ENCODE measurements at places on chromosomes 4 and X. TPM values are rescaled to one million over a fixed set of nuclear protein-coding genes. Genes with fewer than 3 reads are reported as not detected.

Gene IL13RA1
- 2.7 TPM for polyA plus RNA-seq

DNA sequence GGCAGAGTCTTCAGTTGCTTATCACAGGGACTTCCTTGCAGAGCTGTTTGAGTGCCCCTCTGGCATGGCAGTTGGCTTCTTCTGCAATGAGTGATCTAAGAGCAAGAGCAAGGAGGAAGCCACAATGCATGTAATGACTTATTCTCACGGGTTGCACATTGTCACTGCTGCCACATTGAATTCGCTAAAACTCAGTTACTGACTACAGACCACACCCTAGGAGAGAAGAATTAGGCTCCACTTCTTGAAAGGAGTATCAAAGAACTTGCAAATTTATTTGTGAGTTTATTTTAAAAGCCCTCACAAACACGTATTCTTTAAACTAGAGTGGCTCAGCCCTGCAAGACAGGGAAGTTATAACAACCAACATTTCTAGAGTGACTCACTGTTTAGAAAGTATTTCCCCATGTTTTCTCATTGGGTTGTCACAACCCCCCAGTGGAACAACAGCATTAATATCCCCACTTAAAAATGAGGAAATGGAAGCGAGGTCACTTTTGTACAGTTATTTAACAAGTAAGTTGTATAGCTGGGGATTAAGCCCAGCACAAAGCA is 32.4 kb upstream of the RBPJ start:
- H3K27ac ChIP-seq, result no peak overlapping the region
- H3K4me1 ChIP-seq, result peaks cover 12% of the 10 kb centered on the region
- no peaks in the 10 kb centered on the region for H3K27me3 ChIP-seq
- no peak overlapping the region for H3K4me3 ChIP-seq
- H3K36me3 ChIP-seq, result no peaks in the 10 kb centered on the region

DNA sequence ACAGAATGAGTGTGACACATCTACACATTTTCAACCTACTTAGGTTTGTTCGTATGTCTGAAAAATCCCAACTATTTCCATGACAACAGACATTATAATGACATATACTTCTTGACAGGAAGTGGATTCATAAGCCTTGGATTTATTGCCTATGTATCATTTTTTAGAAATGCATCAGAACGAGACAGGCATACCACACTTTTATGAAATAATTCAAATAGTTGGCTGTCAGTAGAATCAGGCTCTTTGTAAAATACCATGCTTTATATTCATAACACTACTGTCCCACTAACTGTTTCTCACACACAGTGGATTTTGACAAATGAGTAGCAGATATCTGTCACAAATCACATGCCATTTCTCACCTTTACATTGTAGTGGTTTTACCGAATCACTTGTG is 173.2 kb downstream of the BEND2 start:
- no peak overlapping the region for H3K4me3 ChIP-seq
- no peak for DNase-seq
- no peaks in the 10 kb centered on the region for H3K36me3 ChIP-seq
- H3K4me1 ChIP-seq, result no peaks in the 10 kb centered on the region
- H3K27ac ChIP-seq, result no peak overlapping the region
- no peaks in the 10 kb centered on the region for H3K27me3 ChIP-seq

GRCh38 chrX:33204889-33205288 is 6.5 kb downstream of the DMD start:
- no peaks in the 10 kb centered on the region for H3K36me3 ChIP-seq
- no peaks in the 10 kb centered on the region for H3K27me3 ChIP-seq
- peaks cover 9% of the 10 kb centered on the region for H3K4me1 ChIP-seq
- H3K4me3 ChIP-seq, result no peak overlapping the region
- DNase-seq, result no peak
- H3K27ac ChIP-seq, result no peak overlapping the region

Gene SMIM14
- polyA plus RNA-seq, result 52.6 TPM

Gene WAS
- polyA plus RNA-seq, result 0.12 TPM

DNA sequence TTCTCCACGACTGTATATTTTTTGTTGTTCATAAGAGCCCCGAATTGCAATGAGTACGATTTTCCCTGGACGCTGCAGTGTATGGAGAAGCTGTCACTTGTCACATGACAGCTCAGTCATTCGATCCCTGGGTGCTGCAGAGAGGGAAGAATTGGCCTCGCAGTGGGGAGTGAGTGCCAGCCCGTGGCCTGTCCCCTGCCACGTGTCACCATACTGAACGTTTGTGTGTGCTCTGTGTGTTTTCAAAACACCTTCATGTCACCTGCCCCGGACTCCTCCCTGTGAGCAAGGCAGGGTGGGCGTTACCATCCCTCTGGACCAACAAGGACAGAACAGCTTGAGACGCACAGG is 77.9 kb downstream of the TBL1X start:
- H3K27ac ChIP-seq, result no peak overlapping the region
- no peak overlapping the region for H3K4me3 ChIP-seq

- no peaks in the 10 kb centered on the region for H3K27me3 ChIP-seq
- no peak overlapping the region for H3K4me3 ChIP-seq
These were observed 991.4 kb downstream of the CCSER1 start for GRCh38 chr4:91118597-91118996.

Gene CTAG2
- not detected for polyA plus RNA-seq

- no peak overlapping the region for H3K27ac ChIP-seq
- H3K27me3 ChIP-seq, result no peaks in the 10 kb centered on the region
These were observed 56.5 kb downstream of the SORBS2 start for GRCh38 chr4:185755451-185755850.

DNA sequence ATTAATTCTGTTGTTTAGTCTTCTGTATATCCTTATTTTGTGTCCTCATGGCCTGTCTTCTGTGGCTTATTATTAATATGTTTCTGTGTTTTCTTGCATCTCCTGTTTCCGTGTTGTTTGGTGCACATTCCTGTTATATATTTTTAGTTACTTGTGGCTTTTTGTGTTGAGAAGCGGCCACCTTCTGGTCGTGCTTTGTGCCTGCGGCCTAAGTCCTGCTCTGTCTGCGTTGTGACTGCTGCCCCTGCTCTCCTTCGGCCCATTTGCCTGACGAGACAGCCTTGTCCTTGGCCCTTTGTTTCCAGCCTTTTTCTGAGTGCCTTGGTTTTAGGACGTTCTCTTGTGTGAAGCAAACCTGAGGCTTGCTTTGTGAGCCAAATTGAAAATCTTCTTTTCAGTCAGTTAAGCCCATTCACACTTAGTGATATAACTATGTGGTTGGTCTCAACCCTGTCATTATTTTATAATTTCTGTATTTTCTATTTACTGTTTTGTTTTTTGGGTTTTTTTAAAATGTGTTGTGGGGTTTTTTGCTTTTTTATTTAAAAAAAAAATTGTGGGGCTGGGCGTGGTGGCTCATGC is 43.8 kb downstream of the TNIP2 start:
- peak; percentile 71 for DNase-seq
- no peaks in the 10 kb centered on the region for H3K36me3 ChIP-seq
- H3K4me3 ChIP-seq, result no peak overlapping the region
- H3K27me3 ChIP-seq, result no peaks in the 10 kb centered on the region

Gene HSPA4L
- 3.5 TPM for polyA plus RNA-seq

Gene OTUD6A
- polyA plus RNA-seq, result not detected

Gene TRAM1L1
- 1.9 TPM for polyA plus RNA-seq

Gene SLC16A2
- polyA plus RNA-seq, result 12.3 TPM

GRCh38 chr4:44493924-44494323 is 45.3 kb upstream of the KCTD8 start:
- DNase-seq, result peak; percentile 71
- H3K4me3 ChIP-seq, result no peak overlapping the region
- no peak overlapping the region for H3K27ac ChIP-seq
- H3K4me1 ChIP-seq, result no peaks in the 10 kb centered on the region

- H3K4me1 ChIP-seq, result 0 out of 2 replicates have a peak, but pooled peaks cover 9% of the 10 kb centered on the region
- no peak overlapping the region for H3K4me3 ChIP-seq
- DNase-seq, result no peak
- no peaks in the 10 kb centered on the region for H3K36me3 ChIP-seq
- H3K27me3 ChIP-seq, result no peaks in the 10 kb centered on the region
These were observed 418.6 kb upstream of the DIPK2B start for GRCh38 chrX:45619290-45619689.

DNA sequence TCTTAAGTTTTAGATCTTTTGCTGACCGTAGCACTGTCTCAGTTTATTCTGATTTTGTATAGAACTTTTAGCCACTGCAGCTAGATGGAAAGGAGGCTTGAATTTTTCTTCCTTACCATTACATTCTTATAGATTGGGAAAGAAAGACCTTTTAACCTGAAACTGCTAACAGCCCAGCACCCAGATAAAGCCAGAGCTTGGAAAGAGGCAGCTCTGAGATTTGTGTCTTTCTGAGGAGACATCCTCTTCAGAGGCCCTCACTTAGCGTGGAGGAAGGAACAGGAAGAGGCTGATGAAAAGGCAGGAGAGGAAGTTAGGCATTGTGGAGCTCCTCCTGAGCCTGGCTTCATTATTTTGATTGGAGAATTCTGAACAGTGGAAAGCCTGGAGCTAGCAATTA is 35.1 kb downstream of the ATG4A start:
- H3K4me1 ChIP-seq, result peaks cover 4% of the 10 kb centered on the region
- no peak overlapping the region for H3K4me3 ChIP-seq
- H3K27me3 ChIP-seq, result no peaks in the 10 kb centered on the region
- peak overlapping the region; percentile 63 for H3K27ac ChIP-seq

Gene ACSL4
- 17.8 TPM for polyA plus RNA-seq

DNA sequence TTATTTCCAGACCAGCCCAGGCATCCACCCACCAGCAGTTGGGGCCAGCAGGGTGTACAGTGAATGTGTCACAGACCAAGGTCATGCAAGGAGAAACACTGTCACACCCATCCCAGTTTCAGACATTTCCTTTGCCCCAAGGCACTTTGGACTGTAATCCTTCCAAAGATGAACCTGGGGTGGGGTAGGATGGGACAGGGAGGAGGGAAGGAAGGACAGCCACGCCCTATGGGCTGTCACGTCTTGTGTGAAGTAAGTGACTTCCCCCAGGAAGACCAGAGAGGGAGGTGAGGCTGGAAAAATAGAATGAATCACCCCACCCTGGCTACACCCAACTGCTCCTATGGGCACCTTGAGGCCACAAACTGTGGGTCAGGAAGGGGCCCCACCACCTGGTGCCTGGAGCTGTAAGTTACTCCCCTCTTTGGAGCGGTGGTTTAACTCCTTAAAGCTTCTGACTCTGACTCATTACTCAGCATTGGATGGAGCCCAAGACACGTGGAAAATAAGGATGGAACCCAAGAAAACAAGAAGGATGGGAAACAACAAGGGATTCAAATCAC is 349.9 kb upstream of the KLF3 start:
- H3K27me3 ChIP-seq, result no peaks in the 10 kb centered on the region
- H3K36me3 ChIP-seq, result no peaks in the 10 kb centered on the region
- DNase-seq, result no peak
- H3K4me1 ChIP-seq, result peaks cover 15% of the 10 kb centered on the region

DNA sequence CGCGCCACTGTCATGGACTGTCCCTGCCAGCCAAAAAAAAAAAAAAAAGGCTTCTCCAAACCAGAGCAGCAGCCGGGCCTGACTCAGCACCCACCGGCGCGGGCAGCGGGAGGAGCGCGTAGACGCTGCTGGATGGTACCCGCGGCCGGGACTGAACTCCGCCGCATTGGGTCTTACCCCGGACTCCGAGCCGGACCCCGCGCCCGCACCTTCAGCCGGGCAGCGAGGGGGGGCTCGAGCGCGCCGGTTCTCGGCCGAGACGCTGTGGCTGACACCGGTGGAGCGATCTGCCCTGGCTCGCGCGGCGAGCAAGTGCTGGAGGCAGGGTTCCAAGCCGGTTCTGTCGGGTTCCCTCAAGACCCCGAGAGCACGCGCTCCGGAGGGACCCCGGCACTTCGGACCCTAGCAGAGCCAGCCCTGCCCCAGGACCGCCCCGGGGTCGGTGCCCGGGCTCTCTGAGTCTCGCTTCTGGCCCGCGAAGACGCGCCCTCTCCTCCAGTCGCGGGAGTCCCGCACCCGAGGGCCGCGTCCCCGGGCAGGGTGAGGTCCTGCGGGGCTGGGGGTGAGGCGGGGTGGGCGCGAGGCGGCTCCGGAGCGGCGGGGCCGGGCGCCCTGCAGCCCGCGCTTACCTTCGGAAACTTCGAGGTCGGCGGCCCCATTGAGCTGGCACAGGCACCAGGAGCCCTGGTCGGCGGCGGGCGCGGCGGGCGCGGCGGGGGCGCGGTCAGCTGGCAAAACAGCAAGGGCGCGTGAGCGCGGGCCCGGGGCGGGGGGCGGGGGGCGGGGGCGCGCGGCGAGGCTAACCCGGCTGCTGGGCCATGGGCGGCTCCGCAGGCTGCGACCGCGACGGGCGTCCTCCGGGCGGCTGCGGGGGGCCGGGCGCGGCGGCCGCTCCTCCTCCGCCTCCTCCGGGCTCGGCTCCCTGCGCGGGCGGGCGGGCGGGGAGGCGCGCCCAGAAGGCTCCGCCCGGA is 11.8 kb upstream of the MAN2B2 start:
- peak; percentile 66 for DNase-seq
- peak overlapping the region; percentile 60 for H3K4me3 ChIP-seq
- no peaks in the 10 kb centered on the region for H3K36me3 ChIP-seq
- no peak overlapping the region for H3K27ac ChIP-seq
- H3K27me3 ChIP-seq, result peaks cover 67% of the 10 kb centered on the region

DNA sequence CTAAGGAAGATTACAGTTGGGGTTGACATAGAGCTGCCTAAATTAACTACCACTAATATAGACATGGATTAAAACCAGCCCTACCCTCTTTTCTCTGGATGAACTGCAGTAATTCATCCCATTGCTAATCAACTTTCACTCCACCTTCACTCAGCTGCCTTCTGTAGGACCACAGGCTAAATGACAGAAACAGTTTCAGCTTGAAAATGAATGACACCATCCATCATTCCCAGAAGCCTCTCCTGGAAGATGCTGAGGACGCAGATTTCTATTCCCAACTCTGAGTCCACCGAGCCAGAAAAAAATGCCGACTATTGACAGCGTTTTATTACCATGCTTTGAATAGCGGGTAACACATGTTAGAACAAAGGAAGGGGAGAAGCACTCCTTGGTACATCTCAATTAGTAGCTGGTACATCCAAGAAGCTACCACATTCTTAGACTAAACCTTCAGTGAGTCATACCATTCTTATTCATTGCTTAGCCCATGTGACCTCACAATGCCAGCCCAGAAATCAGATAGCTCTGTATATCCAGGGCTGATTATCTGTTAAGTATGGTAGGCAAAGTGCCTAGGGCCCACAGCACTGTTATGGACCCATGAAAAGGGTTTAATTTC is 25.3 kb downstream of the DCX start:
- no peak overlapping the region for H3K27ac ChIP-seq
- no peak for DNase-seq
- no peaks in the 10 kb centered on the region for H3K27me3 ChIP-seq
- no peaks in the 10 kb centered on the region for H3K36me3 ChIP-seq
- no peak overlapping the region for H3K4me3 ChIP-seq

DNA sequence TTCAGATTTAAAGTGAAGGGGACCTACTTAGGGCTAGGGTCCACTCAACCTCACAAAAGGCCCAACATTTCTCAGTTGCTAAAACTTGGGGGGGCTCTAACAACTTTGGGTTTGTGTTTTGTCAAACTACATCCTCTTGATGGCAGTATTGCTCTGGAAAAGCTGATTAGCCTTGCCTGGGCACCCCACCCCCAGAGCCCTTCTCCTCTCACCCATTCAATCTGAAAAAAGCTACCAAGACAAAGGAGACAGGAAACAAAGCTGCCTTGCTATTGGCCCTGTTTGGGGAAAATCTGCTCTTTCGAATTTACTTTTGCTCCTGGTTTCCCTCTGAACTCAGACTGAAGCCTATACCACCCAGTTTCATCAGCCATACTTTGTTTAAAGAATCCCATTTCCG is 195.2 kb upstream of the STK26 start:
- H3K4me3 ChIP-seq, result peak overlapping the region; percentile 74
- peaks cover 24% of the 10 kb centered on the region for H3K4me1 ChIP-seq
- H3K27ac ChIP-seq, result peak overlapping the region; percentile 97
- DNase-seq, result peak; percentile 77
- H3K27me3 ChIP-seq, result no peaks in the 10 kb centered on the region

- H3K27me3 ChIP-seq, result no peaks in the 10 kb centered on the region
- no peak overlapping the region for H3K27ac ChIP-seq
- no peak overlapping the region for H3K4me3 ChIP-seq
These were observed 106.2 kb upstream of the IL13RA1 start for GRCh38 chrX:118621081-118621759.

Gene TLR10
- 0.10 TPM for polyA plus RNA-seq
